Suprapubic skin (tissue), 4 donors: ENCODE measurements at places on chromosomes 13 and 19.

DNA sequence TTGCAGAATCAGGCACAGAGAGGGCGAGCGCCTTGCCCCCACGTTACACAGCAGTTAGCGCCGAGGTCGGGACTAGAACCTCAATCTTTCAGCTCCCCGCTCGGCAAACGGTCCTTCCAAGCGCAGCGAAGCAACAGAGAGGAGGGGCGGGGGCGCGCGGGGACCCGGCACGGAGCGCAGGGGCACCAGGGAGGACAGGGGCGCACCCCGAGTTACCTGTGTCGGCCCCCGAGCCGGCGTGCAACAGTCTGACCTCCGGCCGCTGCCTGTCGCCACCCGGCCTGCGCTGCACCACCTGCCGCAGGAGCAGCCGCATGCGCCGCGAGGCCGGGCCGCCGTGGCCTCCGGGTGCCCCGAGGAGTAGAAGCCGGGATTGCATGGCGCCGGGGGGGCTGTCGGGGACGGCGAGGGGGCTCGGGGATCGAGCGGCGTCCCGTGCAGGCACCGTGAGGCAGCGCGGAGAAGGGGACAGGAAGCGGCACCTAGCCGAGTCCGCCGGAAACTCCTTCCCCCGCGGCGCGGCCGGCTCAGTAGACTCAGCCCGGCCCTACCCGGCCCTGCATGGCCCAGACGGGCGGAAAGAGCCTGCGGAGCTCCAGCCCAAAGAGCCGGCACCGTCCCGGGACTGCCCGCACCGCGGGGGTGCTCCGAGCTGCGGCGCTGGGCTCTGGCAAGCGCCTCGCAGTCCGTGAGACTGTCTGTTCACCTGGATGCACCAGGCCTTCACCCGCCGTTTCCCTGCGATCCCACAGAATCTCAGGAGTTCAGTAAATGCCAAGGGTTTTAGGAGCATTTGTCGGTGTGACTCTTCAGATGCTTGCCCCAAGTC is at the start of gene VWA8:
Gene VWA8 (minus strand): TSS at position 473 of the 829 bp plus-strand sequence. CDS start 94 bp downstream, at position 379.
- DNase-seq = peak; percentile 84

- no peak for DNase-seq
Observed at GRCh38 chr13:41013835-41014234, 5.3 kb downstream of the ELF1 start.

- no peak for DNase-seq
Observed at GRCh38 chr19:7177926-7178325, 108.4 kb downstream of the ZNF557 start.

DNA sequence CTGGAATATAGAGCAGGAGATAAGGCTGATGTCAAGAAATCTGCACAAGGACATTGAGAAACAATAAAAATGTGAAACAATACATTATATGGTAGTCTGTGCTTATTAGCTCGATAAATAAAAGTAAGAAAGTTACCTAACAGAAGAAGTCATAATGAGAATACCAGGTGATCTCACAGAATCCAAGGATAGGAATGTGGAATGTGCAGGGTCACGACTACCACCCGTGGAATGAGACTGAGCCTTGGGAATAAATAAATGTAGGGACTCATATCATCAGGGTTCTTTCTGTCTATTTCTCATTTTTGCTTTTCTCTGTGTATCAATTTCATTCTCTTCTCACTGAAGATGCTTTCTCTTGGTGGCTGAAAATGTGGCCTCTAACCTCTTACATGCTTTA is 26.0 kb upstream of the KBTBD7 start:
- DNase-seq = no peak

GRCh38 chr13:33560726-33561125 is 257.2 kb upstream of the RFC3 start:
- no peak for DNase-seq

GRCh38 chr19:792306-792885 is 4.9 kb upstream of the PTBP1 start:
- no peak for DNase-seq

- no peak for DNase-seq
Observed at GRCh38 chr13:98994896-98995295, 17.0 kb upstream of the DOCK9 start.

- no peak for DNase-seq
Observed at GRCh38 chr19:5096536-5096935, 127.6 kb downstream of the KDM4B start.

DNA sequence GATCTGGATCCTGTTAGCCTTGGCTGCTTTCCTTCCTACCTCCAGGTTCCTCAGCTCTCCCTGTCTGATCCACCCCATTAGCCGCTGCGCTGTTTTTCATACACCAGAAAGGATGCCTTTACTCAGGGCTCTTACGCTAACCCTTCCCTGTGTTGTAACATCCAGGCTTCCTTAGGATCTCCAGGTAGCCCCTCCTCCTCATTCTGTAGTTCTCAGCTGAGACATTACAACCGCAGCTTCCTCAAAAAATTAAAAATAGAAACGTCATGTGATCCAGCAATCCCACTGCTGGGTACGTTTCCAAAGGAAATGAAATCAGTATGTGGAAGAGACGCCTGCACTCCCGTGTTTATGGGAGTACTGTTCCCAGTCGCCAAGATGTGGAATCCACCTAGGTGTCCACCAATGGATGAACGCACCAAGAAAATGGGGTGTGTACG is 18.4 kb upstream of the MYADM start:
- DNase-seq = no peak

GRCh38 chr13:79589603-79590393 is 108.8 kb downstream of the NDFIP2 start:
- no peak for DNase-seq

DNA sequence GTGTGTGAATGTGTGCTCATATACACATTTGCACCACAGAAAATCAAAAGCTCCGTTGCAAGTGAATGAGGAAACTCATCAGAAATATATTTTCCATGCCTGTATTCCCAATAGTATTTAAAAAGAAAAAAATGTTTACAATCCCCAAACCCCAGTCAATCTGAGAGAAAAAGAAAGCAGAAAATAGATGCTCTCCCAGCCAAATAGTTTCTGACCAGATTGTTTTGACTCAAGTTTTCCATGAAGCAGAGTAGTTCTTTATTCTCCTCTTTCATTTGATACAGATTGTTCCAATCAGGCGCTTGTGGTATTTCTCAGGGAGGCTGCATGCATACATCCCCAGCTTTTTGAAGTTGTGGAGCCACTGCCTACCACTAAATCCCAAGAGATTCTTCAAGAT is 110.6 kb downstream of the STARD13 start:
- DNase-seq = no peak

DNA sequence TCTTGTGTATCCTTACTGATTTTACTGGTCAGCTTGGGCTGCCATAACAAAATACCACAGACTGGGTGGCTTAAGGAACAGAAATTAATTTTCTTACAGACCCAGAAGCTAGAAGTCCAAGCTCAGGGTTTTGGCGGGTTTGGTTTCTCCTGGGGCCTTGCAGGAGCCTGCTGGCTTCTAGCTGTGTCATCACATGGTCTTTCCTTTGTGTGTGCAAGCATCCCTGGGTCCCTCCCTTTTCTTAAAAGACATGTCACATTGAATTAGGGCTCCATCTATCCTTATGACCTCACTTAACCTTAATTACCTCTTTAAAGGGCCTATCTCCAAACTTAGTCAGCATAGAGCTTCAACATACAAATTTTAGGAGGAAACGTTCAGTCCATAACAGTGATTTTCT is 23.4 kb downstream of the UBAC2 start:
- DNase-seq = no peak

DNA sequence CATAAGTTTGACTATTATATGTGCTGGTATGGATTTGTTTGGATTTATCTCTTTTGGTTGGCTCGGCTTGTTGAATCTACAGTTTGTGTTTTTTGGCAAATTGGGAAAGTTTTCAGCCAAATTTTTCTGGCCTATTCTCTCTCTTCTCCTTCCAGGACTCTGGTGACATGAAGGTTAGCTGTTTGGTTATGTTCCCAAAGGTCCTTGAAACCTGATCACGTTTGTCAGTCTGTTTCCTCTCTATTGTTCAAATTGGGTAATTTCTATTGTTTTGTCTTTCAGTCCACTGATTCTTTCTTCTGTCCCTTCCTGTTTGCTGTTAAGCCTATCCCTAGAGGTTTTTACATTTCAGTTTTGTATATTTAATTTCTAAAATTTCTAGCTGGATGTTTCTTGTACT is 81.5 kb upstream of the SHISA2 start:
- no peak for DNase-seq

DNA sequence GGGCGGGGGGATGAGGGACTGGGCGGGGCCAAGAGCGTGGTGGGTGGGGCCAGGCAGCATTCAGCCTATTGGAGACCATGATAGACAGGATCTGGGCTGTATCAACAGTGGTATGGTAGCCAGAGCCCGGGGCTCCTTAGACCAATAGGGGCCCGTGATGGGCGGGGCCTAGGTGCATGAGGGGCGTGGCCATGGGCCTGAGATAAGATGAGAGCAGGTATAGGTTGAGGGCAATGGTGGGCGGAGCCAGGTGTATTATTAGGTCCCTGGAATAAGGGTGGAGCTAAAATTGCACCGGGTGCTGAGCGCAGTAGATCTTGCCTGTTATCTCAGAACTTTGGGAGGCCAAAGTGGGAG is 5.3 kb downstream of the ABCA7 start:
- DNase-seq = no peak

GRCh38 chr13:71820699-71821098 is 46.3 kb downstream of the DACH1 start:
- DNase-seq = no peak

DNA sequence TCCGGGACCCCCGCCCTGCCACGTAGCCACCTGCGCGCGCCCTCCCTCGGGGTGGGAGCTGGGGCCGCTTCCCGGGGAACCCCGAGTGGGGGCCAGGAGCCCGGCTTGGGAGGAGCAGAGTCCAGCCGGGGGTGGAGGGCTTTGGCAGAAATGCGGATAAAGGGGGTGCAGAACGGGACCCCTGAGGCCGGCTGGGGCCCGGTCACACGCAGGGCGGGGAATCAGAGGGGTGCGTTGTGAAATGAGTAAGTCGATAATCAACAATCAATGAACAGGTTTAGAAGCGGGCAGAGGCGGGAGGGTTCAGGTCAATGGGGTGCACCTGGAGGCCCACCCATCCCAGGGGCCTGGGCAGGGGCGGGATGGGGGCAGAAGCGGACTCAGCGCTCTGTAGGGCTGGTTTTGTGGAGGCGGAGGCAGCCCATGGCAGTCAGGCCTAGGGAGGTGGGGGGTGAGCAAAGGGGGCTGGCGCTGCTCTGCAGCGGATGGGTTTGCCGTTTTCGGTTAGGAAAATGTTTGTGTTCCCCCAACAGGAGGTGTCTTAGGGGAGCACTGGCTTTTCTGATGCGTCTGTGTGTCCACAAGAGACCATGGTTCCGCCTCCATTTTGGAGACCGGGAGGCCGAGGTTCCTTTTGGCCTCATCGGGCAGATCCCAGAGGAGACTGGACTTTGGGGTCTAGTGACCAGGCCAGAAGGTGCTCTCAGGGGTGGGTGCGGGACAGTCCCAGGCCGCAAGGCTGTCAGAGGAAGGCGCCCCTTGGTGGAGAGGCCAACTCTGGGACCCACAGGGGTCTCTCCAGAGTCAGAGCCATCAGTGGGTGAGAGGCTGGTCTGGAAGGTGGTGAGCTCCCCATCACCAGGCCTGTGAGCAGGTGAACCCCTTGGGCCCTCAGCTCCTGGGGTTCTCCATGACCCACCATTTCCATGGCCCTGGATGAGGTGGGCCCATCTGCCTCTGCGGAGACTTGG is 683 bp upstream of the DIRAS1 start:
- DNase-seq = no peak

DNA sequence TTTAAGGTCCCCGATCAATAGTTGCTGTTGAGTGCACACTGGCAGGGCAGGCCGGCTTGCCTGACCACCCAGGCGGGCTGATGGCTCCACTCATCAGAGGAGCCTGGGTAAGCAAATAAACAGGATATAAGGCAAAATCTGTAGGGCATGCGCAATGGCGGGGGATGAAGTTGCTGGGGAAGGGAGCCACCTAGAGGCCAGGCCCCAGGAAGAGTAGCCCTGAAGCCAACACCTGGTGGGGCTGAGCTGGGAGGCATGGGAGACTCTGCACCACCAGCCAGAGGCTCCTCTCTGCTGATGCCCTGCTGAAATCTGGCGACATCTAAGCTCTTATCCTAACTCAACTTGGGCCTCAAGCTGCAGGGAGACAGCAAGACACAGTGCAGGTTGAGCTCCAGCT is 324.3 kb downstream of the ZNF536 start:
- no peak for DNase-seq
